Ureter (tissue), 1 donor: ENCODE measurements at places on chromosomes 7 and 10. TPM values are rescaled to one million over a fixed set of nuclear protein-coding genes. Genes with fewer than 3 reads are reported as not detected.

Gene TMEM213
- total RNA-seq = not detected

DNA sequence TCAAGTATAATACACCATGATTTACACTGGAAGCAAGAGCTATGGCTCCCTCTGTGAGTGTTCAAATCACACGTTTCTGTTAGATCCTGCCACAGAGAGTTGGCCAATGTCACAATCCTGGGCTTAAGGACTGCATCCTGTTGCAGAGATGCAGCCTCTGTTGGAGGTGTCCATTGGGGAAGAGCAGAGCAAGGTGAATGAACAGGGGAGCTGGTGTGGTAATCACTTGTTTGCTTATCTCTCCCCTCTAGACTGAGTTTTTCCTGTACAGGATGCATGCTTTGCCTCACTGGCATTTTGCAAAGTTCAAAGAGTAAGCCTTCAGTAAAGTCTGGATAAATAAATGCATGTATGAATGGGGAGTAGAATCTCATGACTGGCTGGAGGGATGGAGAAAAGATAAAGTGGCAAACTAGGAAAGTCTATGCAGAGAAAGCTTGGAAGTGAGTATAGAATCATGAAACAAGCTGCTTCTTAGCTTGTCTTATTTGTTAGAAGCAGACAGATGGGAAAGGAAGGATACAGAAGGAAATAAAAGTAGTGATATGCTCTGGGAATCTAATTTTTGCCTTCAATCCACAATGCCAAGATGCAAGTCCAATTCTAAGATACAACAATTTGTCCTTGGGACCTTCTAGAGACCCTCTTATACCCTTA is 605.9 kb downstream of the KCNMA1 start:
- no peak for DNase-seq

- DNase-seq = no peak
Observed at GRCh38 chr7:16838891-16839290, 34.1 kb upstream of the AGR2 start.

DNA sequence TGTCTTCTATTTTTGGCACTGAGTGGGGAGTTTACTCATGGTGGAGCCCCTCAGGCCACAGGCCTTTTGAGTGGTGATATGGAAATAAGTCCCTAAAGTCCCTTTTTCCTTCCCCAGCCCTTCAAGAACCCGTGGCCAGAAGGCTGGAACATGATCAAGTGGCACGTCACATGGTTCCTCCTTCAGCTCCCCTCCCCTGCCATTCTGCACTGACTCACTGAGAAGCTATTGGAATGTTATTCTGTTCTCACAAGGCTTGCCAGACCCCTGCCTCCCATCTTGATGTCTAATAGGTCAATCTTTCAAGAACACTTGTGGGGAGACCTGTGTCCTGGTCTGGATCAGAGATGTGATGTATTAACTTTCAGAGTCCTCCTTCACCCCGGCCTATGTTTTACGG is 279.8 kb downstream of the SEC23IP start:
- DNase-seq = no peak

Gene ZNF804B
- not detected for total RNA-seq

- no peak for DNase-seq
Observed at GRCh38 chr7:66867198-66867790, 53.7 kb upstream of the TMEM248 start.

GRCh38 chr10:97185326-97186058 is at the start of gene SLIT1:
Gene SLIT1, minus strand, starts transcription at chr10:97185959. Its CDS starts 285 bp downstream, at chr10:97185674.
- no peak for DNase-seq

- no peak for DNase-seq
Observed at GRCh38 chr10:10892290-10892875, 125.3 kb upstream of the CELF2 start.

Gene PLEKHS1
- total RNA-seq = 25.7 TPM

Gene TWIST1
- total RNA-seq = 3.7 TPM

Gene OR6V1
- total RNA-seq = not detected

Gene ACBD7
- total RNA-seq = 0.86 TPM
